ENCODE measurements at places on chromosomes 11 and 22.

- DNase-seq = no peak
Measured at GRCh38 chr11:133600786-133601185, 68.5 kb upstream of the OPCML start.

DNA sequence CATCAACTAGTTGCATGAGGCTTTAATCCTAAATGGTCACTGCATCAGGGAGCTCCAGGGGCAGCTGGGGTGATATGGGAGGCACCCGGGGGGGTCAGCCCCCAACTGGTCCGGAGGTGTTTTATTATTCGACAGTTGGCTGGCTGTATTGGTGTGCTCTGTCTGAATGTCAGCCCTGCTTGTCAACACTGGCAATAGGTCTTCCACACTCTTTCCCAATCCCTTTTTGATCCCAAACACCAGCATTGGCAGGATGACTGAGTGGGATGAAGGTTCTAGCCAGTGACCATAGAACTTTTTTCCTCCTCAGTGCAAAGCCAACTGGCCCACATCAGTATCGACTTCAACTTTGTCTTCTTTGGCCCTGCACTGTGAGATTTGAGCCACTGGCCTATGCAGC is 8.9 kb upstream of the LDLRAD3 start:
- no peak for DNase-seq

DNA sequence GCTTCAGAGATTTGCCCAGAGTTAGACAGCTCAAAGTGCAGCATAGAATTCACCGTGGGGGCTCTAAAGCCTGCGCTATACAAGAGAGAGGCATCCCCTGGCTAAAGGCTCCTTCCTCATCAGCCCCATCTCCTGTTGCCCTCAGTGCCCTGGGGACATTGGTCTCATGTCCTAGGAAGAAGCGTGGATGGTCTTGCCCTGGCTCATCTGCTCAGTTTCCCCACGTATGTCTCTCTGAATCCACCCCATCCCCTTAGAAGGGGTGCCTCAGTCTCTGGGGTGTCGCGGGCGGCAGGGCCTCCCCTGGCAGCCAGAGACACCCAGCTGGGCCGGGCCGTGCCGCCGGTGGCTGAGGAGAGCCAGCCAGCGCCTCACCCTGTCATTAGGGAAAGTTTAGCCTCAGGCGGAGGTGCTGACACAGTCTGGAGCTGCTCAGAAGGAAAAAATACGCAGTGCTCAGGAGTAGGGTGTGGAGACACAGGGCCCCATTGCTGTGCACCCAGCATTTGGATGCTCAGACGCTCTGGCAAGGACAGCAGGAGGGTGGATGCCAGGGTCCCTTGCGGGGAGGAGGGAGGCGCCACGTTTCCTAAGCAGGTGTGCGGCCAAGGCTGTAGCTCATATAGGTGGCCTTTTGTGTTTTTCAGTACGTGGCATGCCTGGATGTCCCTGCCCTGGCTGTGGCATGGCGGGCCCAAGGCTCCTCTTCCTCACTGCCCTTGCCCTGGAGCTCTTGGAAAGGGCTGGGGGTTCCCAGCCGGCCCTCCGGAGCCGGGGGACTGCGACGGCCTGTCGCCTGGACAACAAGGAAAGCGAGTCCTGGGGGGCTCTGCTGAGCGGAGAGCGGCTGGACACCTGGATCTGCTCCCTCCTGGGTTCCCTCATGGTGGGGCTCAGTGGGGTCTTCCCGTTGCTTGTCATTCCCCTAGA is 1.3 kb downstream of the SLC39A13 start:
- no peak for DNase-seq

DNA sequence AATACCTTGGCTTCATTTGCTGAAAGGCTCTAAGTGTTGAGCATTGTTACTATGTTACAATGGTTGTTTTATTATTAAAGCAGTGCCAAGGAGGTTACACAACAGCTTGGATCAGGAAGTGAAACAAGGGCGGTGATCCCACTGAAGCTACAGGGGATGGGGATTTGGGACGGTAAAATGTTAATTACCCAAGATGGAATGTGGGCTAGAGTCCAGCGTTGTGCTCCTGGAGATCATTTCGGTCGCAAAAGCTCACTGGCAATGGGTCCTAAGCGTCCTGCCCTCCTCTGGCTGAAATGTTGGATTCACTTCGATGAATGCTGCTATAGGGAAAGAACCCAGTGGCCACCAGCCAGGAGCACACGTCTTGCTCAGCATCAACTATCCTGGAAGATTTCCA is 48.3 kb downstream of the FAM83F start:
- no peak for DNase-seq

GRCh38 chr11:67606093-67606491 is 644 bp upstream of the NDUFV1 start:
- DNase-seq = no peak

GRCh38 chr22:48428631-48429371 is 1398.9 kb downstream of the BRD1 start:
- no peak for DNase-seq

DNA sequence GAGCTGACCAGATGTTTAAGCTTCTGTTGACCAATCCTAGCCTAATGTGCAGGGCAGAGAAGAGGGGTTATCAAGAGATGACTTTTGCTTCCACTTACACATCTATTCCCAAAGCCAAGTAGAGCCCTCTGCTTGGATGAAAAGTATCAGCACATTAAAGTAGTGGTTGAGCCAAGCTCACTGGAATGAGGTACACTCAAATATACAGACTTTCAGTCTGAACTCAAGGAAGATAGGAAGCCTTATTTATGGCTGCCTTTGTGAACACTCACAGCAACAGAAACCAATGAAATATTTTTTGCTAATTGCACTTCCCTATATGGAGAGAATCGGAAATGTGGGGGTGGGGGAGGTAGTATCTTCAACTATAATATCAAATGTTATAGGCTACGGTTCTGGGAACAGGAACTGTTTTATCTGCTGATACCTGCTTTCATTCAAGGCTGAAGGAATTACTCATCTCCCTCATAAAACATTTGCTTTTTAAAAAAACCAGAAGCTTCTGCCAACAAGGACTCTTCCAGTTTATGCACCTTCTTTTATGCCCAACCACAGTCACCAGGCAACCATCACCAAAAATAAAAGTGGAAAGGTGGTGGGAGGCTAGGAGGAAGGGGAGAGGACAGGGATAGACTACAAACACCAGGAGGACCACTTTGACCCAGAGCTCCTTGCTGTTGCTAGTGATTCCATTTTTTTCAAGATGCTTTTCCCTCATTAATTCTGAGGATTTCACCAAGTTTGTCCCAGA is 91.2 kb downstream of the CLPB start:
- no peak for DNase-seq

- DNase-seq = no peak
Measured at GRCh38 chr22:25494774-25495173, 69.7 kb upstream of the GRK3 start.

- DNase-seq = peak; percentile 93
Measured at GRCh38 chr22:30287648-30288418, 1.5 kb downstream of the CASTOR1 start.

DNA sequence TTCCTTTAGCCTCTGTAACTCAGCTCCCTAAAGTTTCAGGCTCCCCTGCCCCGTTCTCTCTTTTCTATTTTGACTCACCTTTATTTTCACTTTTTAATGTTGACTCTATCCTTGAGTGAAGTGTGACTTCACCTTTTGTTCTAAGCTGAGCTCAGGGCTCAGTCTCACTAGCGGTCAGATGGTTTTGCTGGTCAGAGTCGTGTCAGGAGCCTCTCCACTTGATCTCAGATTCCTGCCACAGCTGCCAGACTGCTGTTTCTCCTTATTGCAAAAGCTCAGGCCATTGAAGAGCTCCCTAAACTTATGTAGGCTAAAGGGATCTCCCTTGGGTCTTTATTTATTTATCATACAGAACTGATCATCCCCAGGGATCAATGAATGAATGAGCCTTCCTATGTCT is 13.7 kb upstream of the POU2AF2 start:
- DNase-seq = no peak

DNA sequence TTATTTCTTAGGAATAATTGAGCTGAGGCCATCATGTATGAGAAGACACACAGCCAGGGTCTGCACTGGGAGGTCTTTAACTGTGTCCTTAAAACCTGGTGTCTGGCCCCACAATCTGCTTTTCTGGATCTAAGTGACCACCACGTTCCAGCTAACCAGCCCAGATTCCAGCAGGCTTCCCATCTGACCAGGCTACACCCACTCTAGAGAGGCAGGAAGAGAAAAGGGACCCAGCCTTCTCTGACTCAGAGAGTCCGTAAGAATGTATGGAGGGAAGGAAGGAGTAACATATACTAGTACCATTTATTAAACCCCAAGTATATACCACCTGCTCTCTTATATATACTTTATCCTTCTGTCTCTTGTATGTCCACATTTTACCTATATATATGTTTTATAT is 80.1 kb downstream of the LDLRAD3 start:
- DNase-seq = no peak

DNA sequence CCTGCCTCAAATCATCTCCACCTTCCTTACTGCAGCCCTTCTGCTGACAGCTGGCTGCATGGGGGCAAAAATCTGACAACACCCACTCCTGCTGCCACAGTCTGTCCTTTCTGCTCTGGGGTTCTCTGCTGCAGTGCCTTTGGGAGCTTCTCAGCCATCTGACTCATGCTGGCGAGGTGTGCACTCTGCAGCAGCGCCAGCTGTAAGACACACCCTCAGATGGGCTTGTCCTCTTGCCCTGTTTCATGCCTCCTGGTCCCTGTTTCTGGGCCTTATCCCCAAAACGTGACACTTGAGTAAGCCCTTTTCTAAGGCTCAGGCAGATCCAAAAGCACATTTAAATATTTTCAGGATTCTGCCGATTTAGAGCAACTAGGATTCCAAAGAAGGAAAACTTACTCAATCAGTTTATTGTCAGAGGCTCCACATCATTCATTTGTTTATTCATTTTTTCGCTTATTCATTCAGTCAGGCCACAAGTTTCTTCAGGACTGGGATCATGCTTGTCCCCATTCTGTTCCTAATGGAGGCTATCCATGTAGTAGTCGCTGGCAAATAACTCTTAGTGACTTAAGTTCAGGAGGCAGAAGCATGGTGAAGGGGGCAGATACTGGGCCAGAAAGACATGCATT is 60.2 kb downstream of the SMIM38 start:
- no peak for DNase-seq

DNA sequence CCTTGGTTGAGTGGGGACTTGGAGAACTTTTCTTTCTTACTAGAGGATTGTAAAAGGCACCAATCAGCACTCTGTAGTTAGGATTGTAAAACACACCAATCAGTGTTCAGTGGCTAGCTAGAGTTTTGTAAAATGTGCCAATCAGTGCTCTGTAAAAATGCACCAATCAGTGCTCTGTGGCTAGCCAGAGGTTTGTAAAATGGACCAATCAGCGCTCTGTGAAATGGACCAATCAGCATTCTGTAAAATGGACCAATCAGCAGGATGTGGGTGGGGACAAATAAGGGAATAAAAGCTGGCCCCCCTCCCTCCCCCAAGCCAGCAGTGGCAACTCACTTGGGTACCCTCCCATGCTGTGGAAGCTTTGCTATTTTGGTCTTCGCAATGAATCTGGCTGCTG is 5.5 kb upstream of the DRG1 start:
- DNase-seq = no peak

- DNase-seq = no peak
Measured at GRCh38 chr11:65251476-65251875, 10.3 kb upstream of the POLA2 start.

DNA sequence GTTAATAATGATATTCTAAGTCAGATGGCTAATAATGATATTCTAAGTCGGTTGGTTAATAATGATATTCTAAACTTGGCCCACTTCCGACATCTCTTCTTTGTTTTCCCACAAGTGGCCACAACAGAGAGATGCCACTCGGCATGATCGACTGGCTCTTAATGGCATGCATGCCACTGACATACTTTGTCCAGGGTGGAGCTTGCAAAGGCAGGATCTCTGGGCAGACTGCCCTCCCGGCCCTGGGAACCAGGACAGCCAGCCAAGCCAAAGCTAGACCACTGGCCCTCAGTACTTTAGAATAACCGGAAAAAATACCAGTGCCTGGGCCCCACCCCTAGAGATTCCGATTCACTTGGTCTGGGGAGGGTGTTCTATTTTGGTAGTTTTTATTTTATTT is 78.1 kb downstream of the KIAA1671 start:
- no peak for DNase-seq

DNA sequence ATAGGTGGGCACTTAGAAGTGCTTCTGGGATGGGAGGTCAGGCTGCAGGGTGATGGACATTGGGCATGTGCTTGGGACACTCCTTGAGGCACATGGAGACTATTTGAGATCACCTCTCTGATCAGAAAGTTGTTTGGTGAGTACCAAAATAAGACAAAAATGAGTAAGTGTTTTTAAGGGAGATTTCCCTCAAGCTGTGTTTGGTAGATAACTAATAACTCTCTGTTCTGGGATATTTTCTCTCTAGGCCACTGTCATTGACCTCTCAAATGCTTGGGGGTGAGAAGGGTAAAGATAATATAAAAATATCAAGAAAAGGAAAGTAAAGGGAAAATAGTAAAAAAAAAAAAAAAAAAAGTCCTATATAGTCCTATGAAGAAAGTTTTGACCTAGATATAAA is 117.8 kb downstream of the TEAD1 start:
- DNase-seq = no peak

DNA sequence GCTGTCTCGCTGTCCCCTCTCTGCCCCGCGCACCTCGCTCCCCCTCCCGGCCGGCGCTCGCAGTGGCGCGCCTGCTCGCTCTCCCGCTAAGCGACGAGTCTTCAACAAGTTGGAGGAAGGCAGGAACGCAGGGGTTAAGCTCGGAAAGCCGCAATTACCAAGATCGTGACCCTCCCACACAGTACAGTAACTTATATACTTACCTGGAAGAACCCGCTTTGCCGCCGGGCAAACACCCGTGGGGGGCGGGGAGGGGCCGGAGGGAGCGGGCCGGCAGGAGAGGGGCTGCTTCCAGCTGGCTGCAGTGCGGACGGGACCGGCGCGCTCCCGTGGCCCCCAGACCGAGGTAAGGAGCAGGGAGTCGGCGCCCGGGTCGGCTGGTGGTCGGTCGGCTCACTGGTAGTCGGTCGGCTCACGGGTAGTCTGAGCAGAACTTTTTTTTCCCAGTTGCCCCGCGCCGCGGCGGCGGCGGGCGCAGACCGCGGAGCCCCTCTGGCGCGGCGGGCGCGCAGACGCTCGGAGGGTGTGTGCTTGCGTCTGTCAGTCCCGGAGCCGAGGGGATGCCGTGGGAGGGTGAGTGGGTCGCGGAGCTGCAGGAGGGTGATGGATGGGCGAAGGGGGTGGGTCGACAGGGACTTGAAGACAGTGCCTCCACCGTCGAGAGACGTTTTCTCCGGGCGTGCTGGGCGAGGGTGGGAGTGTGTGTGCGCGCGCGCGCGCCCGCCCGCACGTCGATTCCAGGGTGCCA is 101.2 kb upstream of the HSD17B12 start:
- DNase-seq = no peak

All from midbrain (tissue), 1 donor.